ENCODE measurements at places on chromosomes 7 and 10.

GRCh38 chr7:43077732-43078391 lies 34.6 kb upstream of the HECW1 start:
- DNase-seq, result no peak

DNA sequence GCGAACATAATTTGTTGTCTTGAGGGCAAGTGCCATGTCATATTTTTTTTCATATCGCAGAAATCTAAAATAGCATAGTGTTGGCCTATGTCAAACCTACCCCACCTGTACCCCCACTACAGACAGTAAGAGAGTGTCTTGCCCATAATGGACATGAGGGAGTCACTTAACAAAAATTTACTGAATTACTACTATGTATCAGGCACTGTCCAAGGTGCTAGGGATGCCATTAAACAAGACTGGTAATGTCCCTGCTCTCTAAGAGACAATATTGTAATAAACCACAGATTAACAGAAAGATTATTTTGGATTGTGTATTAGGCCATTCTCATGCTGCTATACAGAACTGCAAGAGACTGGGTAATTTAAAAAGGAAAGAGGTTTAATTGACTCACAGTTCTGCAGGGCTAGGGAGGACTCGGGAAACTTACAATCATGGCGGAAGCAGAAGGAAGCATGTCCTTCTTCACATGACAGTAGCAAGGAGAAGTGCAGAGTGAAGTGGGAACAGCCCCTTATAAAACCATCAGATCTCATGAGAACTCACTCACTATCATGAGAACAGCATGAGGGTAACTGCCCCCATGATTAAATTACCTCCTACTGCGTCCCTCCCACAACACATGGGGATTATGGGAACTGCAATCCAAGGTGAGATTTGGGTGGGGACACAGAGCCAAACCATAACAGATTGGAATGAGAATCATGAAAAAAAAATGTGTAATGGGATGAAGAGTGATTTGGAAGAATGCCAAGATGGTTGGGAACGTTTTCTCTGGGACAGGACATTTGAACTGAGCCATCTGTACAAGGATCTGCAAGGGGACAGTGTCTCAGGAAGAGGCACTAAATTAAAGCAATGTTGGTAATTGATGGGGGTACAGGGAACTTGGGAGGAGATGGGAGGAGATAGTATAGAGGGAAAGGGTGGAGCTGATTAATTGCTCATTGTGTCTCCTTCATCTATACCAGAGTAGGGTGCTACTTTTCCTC lies 108.5 kb downstream of the FAM107B start:
- no peak for DNase-seq

- no peak for DNase-seq
These were observed 345.1 kb upstream of the PRKCQ start for GRCh38 chr10:6925146-6925545.

DNA sequence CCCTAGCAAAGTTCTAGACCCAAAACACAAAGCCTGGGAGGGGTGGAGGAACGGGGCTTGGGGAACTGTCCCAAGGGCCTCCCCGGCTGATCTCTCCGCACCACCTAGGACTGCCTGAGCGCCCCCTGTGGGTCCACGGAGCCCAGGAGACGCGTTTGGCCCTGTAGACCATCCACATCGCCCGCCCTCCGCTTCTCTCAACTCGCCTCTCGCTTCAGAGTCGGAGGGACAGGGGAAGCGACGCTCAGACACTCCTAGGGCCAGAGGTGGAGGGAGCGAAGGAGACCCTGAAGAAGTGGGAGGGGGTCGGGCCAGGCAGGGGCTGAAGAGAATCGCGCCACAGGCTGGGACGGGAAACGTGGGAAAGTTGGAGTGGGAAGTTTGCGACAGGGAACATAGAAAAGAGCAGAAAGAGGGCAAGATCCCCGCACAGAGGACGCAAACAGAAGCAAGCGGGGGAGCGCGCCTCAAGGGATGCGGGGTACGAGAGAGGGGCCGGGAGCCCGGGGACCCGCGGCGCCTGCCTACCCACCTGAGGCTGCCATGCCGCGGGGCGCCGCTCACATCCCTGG lies 378 bp downstream of the PIK3AP1 start:
- DNase-seq, result peak; percentile 72
